Stimulated activated CD4-positive, alpha-beta T cell treated with anti-CD3 and anti-CD28 coated beads, Interleukin-1b, Interleukin-23, amount 100 ng/mL, for 1 hour (primary cell): ENCODE measurements at places on chromosomes 2 and 18.

- DNase-seq: no peak
These were observed 294.9 kb upstream of the CYRIA start for GRCh38 chr2:16960579-16960978.

DNA sequence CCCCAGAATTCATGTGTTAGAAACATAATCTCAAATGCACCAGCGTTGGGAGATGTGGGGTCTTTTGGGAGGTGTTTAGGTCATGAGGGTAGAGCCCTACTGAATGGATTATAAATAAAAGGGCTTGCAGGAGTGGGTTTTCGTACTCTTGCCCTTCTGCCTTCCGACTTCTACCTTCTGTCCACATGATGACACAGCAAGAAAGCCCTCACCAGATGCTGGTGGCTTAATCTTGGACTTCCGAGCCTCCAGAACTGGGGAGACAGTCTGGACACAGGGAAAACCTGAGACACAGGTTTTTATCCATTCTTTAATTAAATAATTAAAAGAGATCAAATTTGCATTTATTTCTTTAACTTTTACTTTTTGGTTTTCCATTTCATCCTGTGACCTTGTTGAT lies 87.8 kb downstream of the DIS3L2 start:
- no peak for DNase-seq

GRCh38 chr2:128332091-128332634 lies 13.5 kb upstream of the HS6ST1 start:
- no peak for DNase-seq

GRCh38 chr2:131659168-131659572 lies 131.5 kb downstream of the CCDC74A start:
- no peak for DNase-seq

GRCh38 chr2:225891771-225892170 lies 492.3 kb downstream of the NYAP2 start:
- no peak for DNase-seq

DNA sequence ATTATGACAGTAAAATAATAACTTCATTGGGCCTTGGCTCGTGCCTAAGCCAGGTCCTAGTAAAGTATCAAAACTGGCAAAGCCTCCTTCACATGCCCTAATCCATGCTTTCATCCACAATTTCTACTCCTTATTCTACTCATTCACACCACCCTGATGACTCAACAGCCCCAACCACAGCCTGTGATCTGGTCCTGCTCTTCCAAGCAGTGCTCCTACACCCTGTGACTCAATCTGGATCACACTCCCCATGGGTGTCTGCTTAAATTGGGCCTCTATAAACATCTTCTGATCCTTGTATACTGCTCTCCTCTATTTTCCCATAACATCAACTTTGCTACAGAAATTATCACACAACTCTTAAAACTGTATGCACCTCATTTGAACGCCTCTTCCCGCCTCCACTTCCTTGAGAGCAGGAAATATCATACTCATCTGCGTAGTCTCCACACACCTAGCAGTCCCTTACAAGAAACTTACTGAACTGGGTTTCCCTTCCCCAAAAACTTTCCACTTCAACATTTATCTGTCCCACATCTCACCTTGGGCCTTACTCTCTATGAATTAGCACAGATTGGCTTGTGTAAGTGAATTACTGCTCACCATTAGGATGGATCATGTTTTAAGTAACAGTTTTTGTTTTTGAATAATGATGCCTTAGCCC lies 15.9 kb downstream of the GTF3C3 start:
- DNase-seq: no peak

GRCh38 chr2:105184420-105184819 lies 57.1 kb upstream of the GPR45 start:
- DNase-seq: no peak

GRCh38 chr2:105683011-105683492 lies 61.7 kb upstream of the NCK2 start:
- no peak for DNase-seq

DNA sequence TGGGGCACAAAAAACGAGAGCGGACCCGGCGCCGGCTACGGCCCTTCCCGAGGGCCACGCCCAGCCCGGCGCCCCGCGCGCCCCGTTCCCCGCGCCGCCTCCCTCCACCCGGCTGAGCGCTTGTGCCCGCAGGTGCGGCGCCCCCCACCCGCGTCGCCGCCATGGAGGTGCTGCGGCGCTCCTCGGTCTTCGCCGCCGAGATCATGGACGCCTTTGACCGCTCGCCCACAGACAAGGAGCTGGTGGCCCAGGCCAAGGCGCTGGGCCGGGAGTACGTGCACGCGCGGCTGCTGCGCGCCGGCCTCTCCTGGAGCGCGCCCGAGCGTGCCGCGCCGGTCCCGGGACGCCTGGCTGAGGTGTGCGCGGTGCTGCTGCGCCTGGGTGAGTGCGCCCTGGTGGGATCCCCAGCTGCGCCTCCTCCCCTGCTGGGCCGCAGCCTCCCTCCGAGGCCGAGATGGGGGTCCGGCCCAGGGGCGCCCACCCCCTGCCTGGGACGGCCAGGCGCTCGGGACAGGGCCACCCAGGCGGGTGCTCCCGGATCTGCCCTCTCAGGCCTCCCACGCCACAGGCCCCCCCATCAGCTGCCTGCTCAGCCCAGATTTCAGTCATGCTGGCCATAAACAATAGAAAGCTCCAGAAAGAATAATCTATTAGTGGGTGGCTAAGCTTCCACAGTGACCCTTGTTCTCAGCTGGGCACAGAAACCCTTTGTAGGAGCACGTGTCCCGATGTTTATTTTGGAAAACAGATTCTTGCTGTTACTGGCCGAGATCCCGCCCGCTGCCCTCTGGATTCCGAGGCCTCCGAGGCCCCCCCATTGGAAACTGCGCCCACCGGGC lies 997 bp downstream of the BOK start:
- no peak for DNase-seq

GRCh38 chr2:45173513-45173912 lies 164.3 kb upstream of the SIX2 start:
- DNase-seq: no peak

DNA sequence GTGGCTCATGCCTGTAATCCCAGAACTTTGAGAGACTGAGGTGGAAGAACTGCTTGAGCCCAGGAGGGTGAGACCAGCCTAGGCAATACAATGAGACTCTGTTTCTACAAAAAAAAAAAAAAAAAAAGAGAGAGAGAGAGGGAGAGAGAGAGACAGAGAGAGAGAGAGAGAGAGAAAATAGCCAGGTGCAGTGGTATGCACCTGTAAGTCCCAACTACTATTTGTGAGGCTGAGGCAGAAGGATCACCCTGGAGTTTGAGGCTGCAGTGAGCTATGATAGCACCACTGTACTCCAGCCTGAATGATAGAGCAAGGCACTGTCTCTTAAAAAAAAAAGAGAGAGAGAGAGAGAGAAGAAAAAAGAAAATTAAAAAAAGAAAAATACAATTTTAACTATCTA lies 245.7 kb downstream of the CCDC178 start:
- no peak for DNase-seq

- no peak for DNase-seq
These were observed 308.4 kb downstream of the NDUFA10 start for GRCh38 chr2:239716536-239717318.

DNA sequence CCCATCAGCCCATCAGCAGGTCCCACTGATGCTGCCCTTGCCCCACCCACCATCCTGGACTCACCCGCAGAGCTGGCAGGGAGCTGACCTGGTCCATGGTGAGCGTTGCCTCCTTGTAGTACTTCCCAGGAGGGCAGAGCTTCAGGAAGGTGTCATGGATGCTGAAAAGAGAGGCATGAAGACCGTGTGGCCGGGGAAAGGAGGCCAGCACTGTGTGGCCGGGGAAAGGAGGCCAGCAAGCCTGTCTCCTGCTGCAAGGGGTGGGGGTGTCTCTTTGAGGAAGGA lies 11.9 kb downstream of the CIB4 start:
- DNase-seq: no peak

DNA sequence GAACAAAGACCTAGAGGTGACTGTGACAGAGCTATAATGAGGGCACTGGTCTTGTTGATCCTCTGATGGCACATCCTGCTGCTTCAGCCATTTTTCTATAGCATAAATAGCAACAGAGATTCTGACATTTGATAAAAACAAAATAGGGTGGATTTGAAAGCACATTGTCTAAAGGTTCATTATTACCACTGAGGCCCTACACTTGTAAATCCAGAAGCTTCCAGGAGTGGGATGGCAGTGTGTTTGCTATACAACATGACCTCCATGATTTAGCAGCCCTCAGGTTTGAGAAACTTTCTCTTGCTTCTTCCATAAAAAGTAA lies 93.2 kb upstream of the CD302 start:
- DNase-seq: no peak

- no peak for DNase-seq
These were observed 164.8 kb downstream of the MYCN start for GRCh38 chr2:16104949-16105668.

DNA sequence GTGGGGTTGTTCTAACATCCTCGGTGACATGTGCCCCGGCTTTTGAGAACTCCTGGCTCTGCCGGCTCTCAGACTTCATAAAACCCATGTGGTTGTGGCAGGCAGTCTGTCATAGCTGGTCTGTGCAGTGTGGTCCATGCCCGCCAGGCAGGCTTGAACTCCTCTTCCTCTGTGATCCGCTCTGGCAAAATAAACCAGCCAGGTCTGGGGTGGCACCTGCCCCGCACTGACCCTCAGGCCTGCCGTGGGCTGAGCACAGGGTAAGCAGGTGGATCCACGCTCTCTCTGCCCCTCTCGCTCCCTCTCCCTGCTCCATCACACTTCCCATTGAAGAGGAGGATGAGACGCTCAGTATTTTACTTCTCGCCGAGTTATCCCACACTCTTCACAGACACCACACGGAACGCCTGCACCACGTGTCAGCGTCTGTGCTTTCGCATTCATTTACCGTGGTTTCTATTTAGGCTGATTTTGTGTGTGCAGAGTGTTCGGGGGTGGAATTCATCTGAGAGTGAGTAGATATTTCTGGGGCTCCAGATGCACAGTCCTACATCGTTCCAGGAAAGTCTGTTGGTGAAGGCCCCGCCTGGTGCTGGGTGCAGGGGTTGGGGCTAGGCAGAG lies 56.4 kb downstream of the RTP5 start:
- no peak for DNase-seq

- no peak for DNase-seq
These were observed 30.1 kb upstream of the EPC2 start for GRCh38 chr2:148614322-148615049.

DNA sequence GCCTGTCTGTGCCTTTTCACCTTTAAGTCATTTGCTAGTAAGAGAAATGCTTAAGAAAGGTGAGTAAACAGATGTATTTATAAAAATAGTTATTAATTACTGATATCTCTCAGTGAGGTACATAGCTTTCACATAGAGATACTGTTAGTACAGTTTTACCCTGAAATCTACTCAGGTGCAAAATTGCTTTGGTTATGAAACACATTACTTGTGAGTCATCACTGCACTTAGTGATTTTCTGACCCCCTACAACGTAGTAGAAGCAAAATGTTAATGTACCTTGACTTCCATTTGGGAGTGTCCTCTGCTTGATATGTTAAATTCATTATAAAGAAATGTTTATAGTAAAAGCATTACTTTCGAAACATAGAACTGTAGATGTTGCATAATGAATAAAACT lies 6.5 kb downstream of the GLS start:
- DNase-seq: no peak

DNA sequence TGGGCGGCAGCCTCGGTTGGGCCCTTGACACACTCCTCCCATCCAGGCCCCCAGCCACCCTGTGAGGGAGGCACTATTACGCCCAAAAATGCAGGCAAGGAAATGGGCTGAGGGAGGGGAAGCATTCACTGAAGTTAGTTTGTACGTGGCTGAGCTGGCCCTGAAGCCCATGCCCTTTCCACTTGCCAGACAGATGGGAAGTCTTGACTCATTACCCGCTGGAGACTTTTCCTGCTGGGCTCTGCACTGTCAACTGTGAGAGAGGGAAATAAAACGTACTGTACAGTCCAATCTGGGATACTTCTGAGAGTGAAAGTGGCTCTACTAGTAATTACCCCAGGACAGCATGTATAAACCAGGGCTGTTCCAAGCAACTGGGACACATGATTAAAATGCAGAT lies 125.9 kb downstream of the MSH2 start:
- DNase-seq: no peak

GRCh38 chr2:14951569-14952285 lies 319.2 kb downstream of the LRATD1 start:
- DNase-seq: no peak

DNA sequence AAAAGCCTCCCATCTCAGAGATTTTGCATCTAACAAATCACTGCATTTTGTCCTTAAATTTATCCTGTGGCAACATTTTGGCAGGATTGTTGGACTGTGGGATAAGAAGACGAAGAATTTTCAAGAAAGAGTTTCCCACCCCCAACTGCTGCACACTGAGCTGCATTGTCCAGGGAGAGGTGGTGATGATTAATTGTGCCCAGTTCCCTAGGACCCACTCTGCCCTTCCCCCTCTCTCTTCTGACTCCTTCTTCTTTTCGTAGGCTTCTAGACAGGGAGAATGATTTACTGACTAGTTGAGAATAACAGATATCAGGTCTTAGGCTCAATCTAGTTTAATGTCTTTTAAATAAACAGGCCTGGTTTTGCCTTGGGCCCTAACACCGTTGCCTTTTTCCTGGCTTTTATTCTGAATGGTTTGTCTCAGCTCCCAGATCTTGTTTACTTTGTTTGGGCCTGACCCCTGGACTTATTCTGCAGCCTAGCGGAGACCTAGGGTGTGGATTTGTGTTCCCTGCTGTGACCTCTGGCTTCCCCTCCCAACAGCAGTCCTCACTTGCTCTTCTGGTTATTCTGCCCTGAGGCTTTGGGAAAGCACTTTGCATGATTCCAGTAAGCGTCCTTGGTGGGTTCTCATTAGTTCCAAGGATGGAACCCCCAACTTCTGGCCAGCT lies 233.3 kb downstream of the INSIG2 start:
- no peak for DNase-seq

DNA sequence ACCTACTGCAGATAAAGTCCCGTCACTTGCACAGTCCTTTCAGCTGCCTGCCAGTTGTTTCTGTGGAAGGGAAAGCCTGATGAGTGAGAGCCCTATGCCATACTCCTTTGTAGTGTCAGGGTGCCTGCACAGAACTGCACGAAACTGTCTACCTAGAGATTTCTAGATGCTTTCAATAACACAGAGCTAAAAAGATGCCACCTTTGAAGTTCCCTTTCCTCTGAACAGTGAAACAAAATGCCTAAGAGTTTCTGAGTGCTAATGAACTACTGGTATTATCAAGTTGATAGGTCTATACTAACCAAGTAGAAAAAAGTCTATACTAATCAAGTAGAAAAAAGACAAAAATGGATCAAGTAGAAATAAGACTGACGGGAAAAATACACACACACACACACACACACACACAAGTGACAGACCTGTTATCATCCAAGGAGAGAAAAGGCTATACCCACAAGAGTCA lies 79.0 kb downstream of the TLK1 start:
- DNase-seq: no peak

DNA sequence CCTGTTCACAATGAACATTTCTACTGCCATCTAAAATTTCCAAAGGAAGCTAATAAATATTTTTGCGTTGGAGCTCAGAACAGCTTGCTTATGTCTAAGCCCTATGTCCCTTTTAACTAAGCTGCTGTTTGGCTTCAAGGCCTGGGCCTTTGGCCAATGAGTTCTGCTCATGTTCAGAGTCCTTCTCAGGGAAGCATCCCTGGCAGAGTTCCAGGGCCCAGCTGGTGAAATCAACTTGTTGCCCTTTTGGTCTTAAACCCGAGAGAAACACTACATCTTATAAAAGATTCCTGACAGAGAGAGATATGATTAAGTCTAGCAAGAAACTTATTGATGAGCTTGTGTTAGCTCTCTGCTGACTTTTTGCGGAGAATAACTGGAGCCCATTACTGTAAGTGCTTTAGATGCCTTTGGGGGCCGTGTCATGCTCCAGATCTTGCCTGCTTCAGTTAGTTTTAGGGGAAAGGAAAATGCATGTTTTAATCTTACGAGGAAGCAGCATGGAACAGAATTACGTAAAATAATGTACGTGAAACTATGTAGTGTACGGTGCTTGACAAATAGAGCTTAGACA lies 102.5 kb upstream of the NOSTRIN start:
- DNase-seq: no peak
